Kasumi-1 (cell line): ENCODE measurements at places on chromosomes 6 and 20.

DNA sequence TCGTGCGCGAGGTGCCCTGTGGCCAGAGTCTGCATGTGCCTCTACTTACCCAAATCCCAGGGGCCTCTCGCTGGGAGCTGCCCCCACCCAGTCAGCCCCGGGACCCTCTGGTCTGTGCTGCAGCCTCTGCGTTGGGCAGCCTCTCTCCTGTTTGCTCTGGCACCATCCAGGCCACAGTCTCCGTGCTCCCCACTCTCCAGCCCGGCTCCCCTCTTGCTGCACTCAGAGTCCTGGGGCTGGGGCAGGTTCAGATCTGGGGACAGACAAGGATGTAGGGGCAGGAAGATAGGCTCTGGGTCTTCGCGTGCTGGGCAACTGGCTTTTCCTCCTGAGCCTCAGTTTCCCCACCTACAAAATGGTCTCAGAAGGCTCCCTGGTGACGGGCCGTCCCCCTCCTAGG, 70.8 kb upstream of the GATA5 start:
- no peak for DNase-seq

DNA sequence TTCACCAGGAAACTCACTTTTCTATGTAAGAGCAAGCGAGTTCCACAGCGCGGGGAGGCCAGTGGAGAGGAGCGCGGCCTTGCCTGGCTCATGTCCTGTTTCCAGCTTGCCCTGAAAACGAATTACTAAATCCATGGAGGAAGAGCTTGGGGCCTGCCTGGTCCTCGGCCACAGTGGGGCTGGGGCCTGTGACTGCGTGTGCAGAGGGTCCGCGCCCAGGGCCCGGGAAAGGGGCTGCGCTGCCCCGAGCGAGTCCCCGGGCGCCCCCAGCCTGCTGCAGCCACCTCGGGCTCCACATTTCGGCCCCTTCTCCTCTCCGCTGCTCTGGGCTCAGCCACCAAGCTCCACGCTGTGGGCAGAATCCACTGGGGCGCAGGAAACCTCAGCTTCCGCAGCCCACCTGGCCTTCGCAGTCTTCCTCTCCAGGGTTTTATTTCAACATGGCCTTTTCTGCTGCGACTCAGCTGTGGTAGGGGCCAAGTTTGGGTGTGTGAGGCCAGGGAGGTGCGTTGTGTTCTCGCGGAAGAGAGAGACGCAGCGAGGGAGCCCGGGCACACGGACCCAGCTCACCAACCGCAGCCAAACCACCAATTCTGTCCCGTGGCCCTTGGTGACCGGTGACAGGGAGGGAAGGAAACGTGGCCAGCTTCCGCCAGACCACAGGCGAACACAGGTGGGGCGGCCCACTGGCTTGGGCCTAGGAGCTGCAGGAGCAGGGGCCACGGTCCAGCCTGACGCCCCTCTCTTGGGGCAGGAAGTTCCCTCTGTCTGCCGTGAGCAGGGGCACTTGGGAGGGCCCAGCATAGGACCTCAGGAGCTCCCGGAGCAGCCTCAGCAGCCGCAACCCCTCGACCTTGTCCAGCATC, 211.4 kb downstream of the ERMARD start:
- DNase-seq = no peak

- peak; percentile 10 for DNase-seq
Observed at GRCh38 chr6:68008445-68008844, 626.6 kb upstream of the ADGRB3 start.

- peak; percentile 20 for DNase-seq
Observed at GRCh38 chr20:9119776-9120175, 50.9 kb downstream of the PLCB4 start.

DNA sequence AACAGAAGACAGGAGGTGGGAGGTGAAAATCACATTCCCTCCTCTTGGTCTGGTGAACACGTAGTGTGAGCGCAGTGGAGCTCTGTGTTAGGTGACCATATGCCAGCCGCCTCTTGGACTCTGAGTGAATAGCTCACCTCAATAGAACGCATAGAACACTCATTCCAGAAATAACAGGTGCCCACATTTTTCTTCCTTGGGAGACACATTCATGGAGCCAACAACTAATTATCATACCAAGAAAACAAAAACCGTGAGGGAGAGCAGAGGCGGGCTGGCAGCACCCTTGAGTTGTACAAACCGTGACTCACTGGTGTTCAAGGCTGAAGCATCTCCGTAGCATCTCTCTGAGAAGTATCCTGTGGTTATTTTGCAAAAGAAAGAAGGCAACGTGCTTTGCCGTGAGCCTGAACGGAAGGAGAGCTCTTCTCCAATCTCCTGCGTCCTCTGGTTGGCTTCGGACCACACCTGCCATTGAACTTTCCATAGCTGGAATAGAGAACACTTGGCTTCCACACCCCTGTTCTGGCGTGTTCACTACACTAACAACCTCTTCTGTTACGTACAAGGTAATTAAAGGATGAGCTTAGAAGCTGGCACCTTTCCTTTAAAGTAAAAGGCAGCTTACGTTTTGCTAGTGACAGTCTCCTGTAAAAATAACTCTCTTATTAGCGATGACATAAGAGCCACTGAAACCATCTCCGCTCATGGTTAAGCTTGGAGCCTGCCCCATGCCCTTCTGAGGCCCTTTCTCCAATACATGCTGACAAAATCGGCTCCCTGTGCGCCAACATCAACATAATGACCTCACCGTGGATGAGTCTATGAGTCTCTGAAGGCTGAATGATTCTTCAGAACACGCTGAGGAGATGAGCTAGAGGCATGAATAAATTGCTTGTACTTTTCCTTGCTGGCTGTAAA, 30.2 kb upstream of the SGK1 start:
- DNase-seq = no peak

DNA sequence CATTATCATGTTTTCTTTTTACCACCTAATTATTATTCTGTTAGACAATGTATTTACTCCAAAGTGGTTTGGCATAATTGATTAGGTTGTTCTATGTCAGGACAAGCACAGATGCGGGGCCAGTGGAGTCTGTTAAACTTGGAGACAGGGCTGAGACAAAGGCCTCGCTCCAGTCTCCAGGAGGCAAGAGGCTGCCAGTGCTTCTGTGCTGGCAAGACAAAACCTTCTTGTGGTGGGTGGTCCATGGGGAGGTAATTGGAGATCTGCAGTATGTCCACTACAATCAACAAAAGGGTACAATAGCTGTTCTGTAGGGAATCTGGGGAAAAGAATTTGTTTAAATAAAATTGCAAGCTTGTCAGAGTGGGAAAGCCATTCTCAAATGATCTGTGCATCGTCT, 677.2 kb upstream of the SLC35B3 start:
- no peak for DNase-seq

DNA sequence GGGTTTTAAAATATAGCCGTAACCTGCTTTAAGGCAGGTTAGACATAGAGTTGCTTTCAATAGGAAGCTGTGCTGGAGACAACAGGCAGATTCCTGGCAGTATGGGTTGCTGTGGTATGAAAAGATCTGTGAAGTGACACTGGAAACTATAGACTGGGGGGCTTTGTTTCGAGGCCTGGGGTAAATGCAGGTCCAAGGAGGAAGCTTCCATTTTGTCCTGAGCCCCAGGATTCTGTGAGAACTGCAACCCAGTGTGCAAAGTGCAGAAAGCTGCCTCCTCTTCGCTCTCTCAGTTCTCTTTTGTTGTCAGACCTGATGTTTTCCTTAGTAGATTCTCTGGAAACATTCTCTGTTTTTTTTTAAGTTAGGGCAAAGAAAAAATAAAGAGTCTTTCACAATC, 86.9 kb downstream of the LYRM4 start:
- DNase-seq = peak; percentile 17
